ENCODE measurements at places on chromosomes 12 and 14. TPM values are rescaled to one million over a fixed set of nuclear protein-coding genes. Genes with fewer than 3 reads are reported as not detected.

DNA sequence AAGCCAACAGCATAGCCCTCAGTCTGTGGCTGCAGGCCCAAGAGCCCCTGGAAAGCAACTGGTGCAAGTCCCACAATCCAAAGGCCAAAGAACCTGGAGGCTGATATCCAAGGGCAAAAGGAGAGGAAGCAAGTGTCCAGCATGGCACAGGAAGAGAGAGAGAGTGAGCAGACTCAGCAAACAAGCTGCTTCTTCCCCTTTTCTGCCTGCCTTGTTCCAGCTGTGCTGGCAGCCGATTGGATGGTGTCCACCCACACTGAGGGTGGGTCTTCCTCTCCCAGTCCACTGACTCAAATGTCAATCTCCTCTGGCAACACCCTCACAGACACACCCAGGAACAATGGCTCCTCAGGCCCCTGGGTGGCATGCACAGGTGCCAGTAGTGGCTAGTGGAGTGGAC, 33.5 kb downstream of the SMCO2 start:
- no peak for DNase-seq

Gene TBX5
- not detected for total RNA-seq

Gene LPCAT3
- total RNA-seq: 33.6 TPM

GRCh38 chr12:111626230-111626629, 27.1 kb upstream of the ATXN2 start:
- DNase-seq: no peak

DNA sequence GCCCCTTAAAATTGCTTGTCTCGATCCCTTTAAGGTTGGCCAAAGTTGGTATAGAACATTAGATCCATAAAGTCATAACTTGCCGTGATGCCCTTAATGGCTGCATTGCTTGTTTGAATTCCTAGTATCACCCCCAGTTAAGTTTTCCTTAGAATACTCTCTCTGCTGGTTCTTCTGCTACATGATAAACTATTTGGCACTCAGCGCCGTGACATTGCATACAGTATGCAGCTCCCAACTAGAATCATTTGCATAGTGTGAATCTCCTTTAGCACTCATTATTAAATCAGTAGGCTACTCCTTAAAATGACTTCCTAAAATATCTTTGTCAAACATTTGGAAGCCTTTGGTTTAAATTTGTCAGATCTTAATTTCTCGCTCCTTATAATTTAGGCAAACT, 42.2 kb downstream of the KNTC1 start:
- no peak for DNase-seq

Gene TDRD9
- total RNA-seq: 18.7 TPM

Gene MSRB3
- 19.7 TPM for total RNA-seq

Gene FAM181A
- not detected for total RNA-seq

Gene CD27
- total RNA-seq: 53.9 TPM

All from spleen (tissue), 13 donors.